Stimulated activated CD4-positive, alpha-beta T cell treated with anti-CD3 and anti-CD28 coated beads, TNF-alpha, amount 100 ng/mL, for 4 hours (primary cell): ENCODE measurements at places on chromosomes 12 and 14.

DNA sequence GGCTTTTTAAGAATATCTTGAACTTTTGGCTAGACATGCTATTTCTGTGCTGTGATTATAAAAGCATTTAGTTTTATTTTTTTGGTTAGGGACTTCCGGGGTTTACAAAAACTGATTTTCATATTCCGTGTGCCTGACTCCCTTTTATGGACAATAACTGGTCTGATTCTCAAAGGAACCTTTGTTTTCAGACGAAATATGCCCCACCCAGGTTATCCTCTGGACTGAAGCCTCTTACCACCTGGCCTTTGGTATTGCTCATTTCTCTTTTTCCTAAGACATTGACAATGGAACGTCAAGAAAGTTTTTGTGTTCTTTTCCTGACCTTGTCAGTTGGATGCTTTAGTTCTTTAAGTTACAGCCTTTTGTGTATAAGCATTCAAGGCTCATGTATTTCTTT lies 10.8 kb downstream of the TIGAR start:
- no peak for DNase-seq

- no peak for DNase-seq
Measured at GRCh38 chr14:99515301-99516155, 34.3 kb downstream of the CCNK start.

- no peak for DNase-seq
Measured at GRCh38 chr12:90335566-90335965, 619.4 kb downstream of the CCER1 start.

GRCh38 chr12:119942386-119942785 lies 46.6 kb upstream of the BICDL1 start:
- no peak for DNase-seq

GRCh38 chr14:97946240-97946639 lies 1149.1 kb downstream of the VRK1 start:
- DNase-seq = no peak

DNA sequence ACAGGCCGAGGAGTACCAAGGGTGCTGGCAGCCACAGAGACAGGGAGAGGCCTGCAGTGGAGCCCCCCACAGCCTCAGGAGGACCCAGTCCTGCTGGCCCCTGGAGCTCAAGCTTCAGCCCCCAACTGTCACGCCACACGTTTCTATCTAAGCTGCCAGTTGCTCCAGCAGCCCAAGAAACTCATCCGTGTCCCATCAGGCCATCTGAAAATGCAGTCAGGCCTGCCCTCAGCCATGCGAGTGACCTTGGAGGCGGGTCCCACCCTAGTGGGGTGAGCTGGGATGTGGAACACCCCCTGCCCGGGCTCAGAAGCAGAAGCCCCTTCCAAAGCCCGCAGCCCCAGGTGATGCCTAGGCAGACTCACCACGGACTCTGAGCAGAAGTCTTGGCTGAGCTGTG lies 158.9 kb downstream of the RIMBP2 start:
- DNase-seq = no peak

DNA sequence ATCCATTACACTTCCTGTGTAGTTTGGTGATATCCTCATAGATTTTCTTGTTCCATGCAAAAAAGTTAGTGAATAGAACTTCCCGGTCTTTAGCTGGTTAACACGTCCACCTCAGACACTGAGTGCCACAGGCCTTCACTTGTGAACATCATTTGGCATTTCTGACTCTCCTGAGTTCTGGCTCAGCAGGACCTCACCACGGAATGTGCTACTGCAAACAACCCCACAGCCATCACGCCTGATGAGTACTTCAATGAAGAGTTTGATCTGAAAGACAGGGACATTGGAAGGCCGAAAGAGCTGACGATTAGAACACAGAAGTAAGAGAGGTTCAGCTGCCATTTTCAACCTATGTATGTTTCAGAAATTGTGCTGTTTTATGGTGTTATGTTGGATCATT lies 20.0 kb downstream of the C12orf76 start:
- no peak for DNase-seq

DNA sequence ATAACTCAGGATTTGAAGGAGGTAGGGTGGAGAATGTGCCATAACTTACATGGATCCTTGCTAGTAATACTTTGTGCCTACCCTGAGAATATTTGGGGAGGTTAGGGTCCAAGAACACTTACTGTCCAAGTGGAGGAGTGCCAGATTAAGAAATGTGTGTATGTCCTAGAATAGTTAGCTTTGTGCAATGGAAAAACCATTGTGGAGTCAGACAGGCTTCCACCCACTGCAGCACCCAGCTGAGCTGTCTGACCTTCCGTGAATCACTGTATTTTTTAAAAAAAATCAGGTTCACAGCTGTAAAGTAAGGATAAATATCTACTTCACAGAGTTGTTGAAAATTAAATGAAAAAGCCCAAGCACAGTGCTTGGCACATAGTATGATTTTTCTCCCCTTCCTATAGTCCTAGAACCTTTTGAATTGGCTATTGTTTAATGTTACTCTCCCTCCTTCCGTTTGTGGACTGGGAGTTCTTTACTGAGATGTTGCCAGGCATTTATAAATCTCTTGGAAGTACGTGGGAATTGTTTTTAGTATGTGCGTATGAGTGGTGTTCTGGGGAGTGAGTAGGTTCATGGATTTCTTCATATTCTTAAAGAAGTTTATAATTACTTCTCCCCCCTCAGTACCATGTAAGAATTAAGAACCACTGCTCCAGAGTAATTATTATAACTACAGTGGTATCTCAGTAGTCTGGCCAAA lies 9.2 kb downstream of the RAB21 start:
- DNase-seq = no peak

DNA sequence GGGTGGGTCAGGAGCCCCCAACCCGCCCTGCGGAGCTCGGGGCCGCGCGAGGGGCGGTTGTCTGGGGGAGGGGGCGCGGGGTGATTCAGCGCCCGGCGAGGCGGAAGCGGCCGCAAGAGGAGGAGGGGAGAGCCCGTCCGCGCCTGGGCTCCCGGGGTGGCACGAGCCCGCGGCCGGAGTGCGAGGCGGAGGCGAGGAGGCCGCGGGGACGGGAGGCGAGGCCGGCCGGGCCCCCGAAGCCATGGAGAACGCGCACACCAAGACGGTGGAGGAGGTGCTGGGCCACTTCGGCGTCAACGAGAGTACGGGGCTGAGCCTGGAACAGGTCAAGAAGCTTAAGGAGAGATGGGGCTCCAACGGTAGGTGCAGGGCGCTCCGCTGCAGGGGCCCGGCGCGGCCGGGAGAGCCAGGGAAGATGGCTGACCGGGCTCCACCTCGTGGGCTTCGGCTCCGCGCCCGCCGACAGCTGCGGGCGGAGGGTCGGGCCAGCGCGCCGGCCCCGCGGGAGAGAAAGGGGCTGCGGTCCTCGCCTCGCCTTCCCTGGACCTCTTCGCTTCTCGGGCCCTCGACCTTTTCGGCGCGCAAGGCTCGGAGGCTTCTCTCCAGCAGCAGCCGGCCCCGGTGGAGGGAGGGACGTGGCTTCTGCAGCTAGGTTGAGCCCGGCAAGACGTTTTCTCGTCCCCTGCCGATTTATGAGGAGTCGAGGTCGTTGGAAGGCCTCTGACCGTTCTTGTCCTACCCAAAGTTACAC lies 677 bp downstream of the ATP2A2 start:
- DNase-seq = peak; percentile 15

- DNase-seq = peak; percentile 51
Measured at GRCh38 chr12:56987551-56988053, 18.7 kb downstream of the ZBTB39 start.

DNA sequence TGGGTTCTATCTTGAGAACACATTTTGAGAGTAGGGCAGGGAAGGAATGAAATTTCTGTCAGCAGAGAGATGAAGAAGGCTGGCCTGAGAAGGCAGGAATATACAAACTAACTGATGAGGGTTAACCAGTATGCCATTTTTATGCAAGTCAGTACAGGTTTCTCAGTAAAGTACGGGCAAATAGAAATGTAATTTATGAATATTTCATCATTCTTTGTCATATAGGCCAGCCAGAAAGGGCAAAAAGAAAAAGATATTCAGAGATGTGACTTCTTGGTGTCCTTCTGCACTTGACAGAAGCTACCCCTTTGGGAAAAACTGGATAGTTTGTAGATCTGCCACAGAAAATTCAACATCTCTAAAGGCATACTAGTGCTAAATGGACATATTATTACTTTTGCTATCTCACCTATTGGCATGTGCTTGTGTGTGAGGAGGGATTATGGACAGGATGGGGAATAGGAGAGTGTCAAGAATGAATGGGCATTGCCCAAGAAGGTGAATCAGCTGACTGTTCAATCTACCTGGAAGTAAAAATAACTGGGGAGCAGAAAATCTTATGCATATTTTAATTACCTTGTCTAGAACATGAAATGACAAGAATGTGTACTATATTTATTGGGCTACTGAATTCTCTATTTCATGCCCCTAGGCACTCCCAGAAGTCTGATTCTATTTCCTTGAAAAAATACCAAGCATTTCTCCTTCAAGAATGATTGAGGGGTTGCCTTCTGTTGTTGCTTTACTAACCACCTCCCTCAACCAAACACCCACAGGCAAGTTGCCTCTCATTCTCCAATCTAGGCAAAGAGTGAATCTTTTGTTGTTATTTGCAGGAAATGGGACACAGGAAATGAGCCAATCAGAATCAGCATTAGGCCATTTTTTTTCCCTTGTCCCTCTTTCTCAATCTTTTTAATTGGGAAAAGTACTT lies 175.1 kb upstream of the SLC38A2 start:
- DNase-seq = no peak

DNA sequence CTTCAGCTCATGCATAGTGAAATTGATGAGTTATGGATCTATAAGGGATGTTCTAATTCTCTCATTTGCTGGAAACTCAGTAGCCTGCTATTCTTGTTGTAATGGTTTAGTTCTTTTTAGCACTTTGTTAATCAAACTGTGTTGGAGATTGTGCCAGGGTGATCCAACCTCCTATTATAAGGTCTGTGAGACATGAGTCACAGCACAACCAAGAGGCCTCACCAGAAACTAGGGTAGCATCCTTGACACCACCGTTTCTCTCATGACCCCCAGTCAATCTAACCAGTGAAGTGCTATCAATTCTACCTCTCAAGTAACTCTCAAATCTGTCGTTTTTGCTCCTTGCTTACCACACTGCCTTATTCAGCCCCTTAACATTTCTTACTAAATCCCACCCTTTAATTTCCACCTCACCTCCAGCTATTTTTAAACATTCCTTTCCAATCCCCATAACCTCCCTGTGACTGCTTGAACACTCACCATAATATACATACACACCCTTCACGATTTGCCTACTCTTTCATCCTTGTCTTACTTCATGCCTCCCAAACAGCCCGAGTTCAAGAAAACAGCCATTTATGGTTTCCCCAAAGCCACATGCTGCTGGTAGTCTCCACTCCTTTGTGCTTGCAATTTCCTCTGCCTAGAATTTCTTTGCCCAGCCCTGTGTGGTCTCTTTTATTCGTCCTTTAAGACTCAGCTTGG lies 53.9 kb upstream of the NUDT4 start:
- no peak for DNase-seq

- DNase-seq = peak; percentile 16
Measured at GRCh38 chr14:77707355-77707723, 484 bp downstream of the ALKBH1 start.

DNA sequence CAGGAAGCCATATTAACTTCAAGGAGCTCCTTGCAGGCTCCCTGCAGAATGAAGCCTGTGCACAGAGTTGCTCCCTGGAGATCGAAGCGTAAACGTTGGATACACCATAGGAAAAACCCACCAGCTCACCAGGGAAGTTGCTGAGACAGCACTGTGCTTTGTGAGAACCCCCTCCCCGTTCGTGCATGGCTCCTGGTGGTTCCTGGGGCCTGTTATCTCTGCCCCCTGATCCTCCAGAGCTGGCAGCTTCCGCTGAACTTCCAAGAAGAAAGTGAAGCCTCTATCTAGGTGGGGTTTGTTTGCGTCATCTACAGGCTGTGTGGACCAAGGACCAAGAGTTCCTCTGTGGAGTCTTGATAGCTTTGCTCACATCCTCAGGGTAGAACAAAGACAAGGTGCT lies 2.4 kb upstream of the CCDC85C start:
- no peak for DNase-seq

- DNase-seq = no peak
Measured at GRCh38 chr12:124919521-124920352, 5.3 kb upstream of the UBC start.

DNA sequence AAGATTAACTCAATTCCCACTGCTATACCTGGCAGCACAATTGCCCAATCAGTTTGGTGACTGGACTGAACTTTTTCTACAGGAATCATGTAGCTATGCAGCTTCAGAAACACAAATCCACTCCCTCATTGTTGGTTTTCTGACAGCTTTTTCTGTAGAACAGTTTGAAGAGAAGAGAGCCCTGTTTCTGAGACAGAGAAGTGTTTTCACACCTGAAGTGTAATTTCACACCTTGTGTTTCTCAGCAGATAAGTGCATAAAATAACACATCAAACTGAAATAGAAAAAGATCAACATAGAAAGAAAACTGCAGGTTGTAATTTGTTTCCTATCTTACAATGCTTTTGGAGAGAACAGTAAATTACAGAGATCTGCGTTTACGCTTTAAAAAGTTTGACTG lies 335.6 kb downstream of the SNAPC1 start:
- DNase-seq = no peak

- DNase-seq = no peak
Measured at GRCh38 chr12:111656016-111656415, 29.7 kb downstream of the BRAP start.

DNA sequence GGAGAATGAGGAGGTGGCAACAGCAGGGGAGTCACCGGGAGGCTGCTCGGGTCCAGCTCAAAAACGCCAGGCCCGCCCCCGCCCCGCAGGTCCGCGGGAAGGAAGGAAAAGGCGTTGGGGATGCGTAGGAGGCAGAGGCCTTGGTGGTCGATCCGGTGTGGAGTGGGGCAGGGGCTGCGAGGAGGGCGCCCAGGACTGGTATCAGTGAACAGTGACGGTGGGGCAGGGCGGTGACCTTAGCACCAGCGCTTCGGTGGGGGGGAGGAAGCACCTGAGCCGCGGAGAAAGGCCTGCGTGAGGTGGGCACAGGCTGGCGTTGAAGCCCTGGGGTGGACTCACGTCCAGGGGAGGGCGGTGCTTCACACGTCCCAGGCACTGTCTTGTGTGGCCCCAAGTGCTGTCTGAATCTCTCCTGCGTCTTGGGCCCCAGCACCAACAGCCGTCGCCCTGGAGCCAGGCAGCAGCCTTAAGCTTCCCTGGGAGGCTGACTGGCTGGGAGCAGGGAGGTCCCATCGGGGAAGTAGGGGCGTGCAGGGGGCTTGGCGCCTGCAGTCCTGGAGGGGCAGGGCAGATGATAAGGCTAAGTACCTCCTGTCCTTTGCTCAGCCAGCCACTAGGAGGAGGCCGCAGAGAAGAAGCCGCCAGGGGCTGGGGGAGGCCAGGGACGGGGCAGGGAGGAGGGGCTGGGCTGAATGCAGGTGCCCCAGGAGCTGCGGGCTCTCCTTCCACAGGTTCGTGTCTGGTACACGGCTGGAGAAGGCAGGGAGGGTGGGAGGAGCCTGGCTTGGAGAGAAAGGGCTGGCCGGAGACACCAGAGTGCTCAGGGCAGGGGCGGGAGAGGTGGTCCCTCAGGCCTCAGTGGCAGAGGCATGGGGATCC lies 26.5 kb downstream of the ZBTB42 start:
- DNase-seq = no peak

DNA sequence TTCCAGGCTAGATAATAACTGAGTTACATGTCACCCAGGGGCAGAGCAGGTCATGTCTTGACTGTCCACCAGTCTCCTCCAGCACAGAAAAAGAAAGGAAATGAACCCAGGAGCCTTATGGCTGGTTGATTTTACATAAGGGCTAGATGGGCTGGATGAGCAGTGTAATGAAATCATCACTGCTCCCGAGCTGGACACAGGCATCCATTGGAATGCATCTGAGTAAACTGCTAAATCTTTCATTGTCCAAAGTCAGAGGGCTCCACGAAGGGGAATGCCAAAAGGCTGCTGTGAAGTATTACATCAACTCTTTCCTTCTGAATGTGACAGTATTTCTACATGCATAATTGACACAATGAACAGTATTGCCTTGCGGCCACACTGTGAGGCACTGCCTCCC lies 30.1 kb upstream of the TSPAN11 start:
- DNase-seq = no peak

- DNase-seq = no peak
Measured at GRCh38 chr12:13195785-13196129, 769 bp upstream of the EMP1 start.
